ENCODE measurements at places on chromosomes 7 and 10.
A peak's percentile ranks its signal among the peaks of the same experiment; 100 is the strongest.

DNA sequence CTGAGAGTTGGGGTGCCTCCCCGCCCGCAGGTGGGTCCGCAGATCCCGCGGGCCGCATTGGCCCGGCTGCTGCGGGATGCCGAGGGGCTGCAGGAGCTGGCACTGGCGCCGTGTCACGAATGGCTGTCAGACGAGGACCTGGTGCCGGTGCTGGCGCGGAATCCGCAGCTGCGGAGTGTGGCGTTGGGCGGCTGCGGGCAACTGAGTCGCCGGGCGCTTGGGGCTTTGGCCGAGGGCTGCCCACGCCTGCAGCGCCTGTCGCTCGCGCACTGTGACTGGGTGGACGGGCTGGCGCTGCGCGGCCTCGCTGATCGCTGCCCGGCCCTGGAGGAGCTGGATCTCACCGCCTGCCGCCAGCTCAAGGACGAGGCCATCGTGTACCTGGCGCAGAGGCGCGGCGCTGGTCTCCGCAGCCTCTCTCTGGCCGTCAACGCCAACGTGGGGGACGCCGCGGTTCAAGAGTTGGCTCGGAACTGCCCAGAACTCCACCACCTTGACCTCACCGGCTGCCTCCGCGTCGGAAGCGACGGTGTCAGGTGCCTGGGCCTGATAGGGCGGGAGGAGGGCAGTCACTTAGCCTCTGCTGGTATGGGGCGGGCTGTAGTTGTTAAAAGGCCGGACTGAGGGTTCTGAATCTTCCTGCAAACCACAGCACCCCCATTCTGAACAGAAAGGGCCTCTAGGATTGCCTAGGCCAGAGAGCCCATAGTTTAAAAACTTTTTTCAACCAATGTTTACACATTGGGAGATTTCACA lies 1.3 kb downstream of the FBXL15 start:
- peak; percentile 37 for DNase-seq

DNA sequence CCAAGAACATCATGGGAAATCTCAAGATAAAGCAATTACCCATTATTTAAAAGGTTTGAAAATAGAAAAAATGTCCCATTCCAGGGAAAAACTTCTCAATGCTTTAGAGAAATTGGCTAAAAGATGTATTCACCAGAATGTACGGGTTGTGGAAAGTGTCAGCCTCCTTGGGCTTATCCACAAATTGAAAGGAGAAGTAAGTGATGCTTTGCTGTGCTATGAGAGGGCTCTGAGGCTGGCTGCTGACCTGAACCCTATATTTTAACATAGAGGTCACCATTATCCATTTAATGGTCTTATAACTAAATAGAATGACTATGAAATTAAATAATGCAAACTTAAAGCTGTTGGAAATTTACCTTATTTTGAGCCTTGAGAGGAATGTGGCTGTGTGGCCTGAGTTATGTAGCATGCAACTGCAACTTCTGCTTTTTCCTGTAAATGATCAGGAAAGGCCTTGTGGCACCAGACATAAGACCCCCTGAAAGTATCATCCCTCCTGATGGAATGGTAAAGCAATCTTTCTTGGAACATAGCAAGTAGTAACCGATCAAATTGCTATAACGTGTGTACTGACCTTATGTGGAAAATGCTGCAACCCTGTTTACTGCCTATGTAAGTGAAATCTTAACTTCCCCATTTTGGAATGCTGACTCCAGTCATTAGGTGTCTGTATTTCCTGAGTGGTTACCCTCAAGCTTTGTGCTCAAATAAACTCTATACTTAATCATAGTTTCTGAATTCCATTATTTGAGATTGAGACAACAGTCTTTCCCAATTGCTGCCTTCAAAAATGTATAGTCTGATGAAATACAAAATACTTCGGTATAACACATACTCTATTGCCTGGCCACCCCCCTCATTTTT lies 6.9 kb downstream of the IFIT1B start:
- no peak for DNase-seq

- DNase-seq: no peak
Observed at GRCh38 chr7:159119851-159120539, 24.7 kb downstream of the VIPR2 start.

DNA sequence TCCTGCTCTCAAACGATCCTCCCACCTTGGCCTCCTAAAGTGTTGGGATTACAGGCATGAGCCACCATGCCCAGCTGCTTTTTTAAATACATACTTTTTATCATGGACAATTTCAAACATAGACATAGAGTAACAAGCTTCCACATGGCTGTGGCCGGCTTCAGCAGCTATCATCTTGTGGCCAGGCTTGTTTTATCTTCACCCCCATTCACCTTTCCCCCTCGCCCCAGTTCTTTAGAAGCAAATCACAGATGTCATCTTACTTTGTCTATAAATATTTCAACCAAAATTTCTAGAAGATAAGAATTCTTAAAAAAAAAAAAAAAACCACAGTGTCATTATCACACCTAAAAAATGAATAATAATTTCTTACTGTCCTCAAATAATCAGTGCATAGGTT lies 5.9 kb downstream of the FOXK1 start:
- no peak for DNase-seq

- no peak for DNase-seq
Observed at GRCh38 chr10:116171505-116171904, 101.5 kb downstream of the GFRA1 start.

GRCh38 chr7:102874166-102874829 lies 38.5 kb upstream of the LRRC17 start:
- peak; percentile 93 for DNase-seq

DNA sequence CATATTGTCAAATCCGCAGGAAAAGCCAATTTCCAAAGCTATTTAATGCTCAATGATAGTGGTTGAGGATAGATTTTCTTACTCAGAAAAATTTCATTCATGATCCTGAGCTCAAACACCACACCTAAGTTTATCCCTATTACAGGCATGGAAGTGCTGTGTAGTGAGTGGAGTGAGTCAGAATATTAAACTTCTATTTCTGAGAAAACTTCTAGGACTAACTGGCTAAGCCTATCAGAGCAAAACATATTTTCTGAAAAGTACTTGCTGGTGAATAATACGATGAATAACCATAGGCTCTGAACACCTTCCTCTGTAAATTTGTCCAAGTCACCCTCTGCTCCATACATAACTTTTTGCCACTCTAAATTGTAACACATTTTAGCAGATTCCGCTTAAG lies 221.5 kb downstream of the SUGCT start:
- peak; percentile 10 for DNase-seq

DNA sequence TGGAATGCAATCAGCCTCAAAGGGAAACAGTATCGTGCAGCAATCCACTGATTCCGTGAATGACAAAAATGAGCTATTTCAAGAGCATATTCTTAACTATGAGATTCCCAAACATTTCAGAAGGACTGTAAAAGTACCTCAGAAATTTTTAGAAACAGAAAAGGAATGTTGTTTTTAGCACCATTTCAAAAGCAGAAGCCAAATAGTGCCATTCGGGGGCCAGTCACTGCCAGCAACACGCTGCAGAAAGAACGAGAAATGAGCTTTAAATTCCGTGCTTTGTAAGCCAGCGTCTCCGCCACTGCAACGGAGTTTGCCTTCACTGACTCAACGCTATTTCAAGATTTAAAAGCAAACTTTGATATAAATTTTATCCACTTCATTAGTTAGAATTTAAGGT lies 6.3 kb downstream of the NUDT5 start:
- DNase-seq: no peak

- DNase-seq: no peak
Observed at GRCh38 chr10:77361831-77362230, 275.8 kb downstream of the KCNMA1 start.

GRCh38 chr10:63331586-63331985 lies 134.2 kb downstream of the JMJD1C start:
- DNase-seq: no peak

GRCh38 chr7:79781716-79782115 lies 328.2 kb upstream of the MAGI2 start:
- DNase-seq: no peak

Measured in ELR (cell line).